ENCODE measurements at places on chromosomes 5 and 9.
A peak's percentile ranks its signal among the peaks of the same experiment; 100 is the strongest.

DNA sequence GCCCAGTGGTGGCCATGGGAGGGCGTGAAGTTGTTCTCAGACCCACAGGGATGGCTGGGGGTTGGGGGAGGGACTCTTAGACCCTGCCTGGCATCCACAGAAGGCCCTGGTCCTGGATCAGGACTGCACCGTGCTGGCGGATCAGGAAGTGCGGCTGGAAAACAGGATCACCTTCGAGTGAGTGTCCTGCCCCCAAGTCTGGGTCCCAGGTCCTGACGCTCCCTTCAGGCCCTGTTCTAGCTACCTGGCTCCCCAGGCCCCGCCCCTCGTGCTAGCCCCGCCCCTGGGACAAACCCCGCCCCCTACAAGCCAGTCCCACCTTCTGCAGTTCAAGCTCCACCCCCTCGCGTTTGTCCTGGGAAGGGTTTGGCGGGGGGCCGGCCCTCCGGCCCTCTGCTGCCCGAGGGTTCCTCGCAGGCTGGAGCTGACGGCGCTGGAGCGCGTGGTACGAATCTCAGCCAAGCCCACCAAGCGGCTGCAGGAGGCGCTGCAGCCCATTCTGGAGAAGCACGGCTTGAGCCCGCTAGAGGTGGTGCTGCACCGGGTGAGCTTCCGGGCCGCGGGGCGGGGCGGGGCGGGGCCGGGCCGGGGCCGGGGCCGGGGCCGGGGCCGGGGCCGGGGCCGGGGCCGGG, 12.9 kb downstream of the RGS14 start:
- DNase-seq: peak; percentile 63

GRCh38 chr9:18297056-18297841, 176.7 kb upstream of the ADAMTSL1 start:
- DNase-seq: no peak

- no peak for DNase-seq
Observed at GRCh38 chr9:98135938-98136337, 16.9 kb upstream of the TRIM14 start.

- no peak for DNase-seq
Observed at GRCh38 chr5:103298607-103299188, 40.1 kb downstream of the MACIR start.

DNA sequence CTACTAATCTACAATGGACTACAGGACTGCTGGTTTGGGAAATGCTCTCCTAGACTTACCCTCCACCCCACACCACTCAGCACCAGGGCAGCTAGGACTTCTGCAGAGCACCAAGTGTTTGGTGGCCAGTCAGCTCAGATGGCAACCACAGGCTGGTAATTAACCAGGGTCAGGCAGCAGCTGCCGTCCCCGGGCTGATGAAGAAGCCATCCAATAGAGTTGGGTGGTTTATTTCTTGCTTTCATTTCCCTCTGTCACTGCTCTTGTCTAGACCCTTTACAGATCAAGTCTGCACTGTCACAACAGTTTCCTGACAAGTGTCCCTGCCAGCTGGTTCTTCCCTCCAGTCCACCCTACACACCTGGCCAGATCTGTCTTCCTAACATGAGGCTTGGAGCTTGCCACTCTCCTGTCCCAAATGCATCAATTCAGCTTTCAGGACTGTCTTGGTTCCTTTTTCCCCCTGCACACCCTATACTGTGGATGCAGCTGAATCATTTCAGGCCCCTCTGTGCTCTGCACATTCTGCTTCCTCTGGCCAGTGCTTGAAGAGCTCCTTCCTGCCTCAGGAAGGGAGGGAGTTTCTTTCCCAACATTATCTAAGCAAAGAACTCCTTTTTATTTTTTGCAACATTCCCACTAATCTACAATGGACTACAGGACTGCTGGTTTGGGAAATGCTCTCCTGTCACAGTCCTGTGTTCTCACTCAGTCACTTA, 30.2 kb upstream of the HSPA9 start:
- DNase-seq: no peak

GRCh38 chr9:124602204-124602603, 95.0 kb upstream of the NR5A1 start:
- no peak for DNase-seq

GRCh38 chr9:136087741-136088480, 7.2 kb downstream of the NACC2 start:
- no peak for DNase-seq

- DNase-seq: no peak
Observed at GRCh38 chr9:20244271-20244670, 378.0 kb downstream of the MLLT3 start.

DNA sequence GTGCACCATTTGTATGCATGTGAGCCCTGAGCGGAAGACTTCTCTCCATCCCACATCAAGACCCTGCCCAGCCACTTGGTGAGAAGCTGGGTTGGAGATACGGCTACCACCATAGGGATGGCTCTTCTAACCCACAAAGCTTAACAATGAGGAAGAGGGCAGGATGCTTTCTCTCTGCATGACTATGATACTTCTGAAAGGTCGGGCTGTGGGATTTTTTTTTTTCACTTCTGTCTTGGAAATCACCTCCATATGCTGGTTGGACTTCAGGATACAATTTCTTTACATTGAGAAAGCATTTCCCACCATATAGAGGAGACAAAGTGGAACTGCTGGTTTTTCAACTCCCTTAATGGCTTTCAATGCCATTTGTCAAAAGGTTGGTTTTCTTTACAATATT, 30.5 kb downstream of the ZNF366 start:
- no peak for DNase-seq

- no peak for DNase-seq
Observed at GRCh38 chr5:151745071-151745705, 13.2 kb downstream of the ATOX1 start.

DNA sequence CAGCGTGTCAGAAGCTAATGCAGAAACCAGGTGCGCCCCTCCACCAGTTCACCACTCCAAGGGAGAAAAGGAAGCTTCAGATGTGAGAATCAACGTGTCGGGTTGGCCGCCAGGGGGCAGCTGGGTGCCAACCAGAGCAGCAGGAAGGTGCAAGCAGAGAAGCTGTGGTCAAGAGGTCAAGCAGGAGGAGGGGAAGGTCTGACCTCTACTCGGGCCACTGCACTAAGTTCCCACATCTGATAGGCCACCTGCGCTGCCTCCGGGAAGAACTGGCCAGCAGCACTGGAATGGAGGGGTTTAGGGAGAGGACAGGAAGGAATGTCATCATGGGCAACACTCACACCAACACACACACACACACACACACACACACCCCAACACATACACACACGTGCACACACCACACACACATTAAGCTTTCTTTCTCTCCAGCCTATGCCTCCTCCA, 31.4 kb downstream of the ANXA6 start:
- DNase-seq: no peak

DNA sequence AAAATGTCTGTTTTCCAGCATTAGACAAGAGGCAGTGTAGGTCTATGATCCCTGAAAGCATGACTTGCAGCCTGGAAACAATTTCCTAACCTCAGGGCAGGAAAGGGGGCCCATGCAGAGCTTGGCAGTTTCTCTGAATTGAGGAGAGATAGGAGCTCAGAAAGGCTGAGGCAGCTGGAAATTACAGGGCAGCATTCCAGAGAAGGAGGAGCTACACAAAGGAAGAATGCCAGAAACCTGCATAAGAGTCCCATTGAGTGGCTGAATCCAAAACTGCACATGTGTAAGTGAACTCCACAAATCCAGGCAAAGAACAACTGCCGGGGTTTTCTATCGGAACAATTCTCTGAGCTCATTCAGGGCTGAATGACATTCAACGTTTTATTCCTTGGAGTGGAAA, 346.8 kb downstream of the PIK3R1 start:
- peak; percentile 71 for DNase-seq

- no peak for DNase-seq
Observed at GRCh38 chr9:98810102-98810842, 2.8 kb downstream of the GALNT12 start.

DNA sequence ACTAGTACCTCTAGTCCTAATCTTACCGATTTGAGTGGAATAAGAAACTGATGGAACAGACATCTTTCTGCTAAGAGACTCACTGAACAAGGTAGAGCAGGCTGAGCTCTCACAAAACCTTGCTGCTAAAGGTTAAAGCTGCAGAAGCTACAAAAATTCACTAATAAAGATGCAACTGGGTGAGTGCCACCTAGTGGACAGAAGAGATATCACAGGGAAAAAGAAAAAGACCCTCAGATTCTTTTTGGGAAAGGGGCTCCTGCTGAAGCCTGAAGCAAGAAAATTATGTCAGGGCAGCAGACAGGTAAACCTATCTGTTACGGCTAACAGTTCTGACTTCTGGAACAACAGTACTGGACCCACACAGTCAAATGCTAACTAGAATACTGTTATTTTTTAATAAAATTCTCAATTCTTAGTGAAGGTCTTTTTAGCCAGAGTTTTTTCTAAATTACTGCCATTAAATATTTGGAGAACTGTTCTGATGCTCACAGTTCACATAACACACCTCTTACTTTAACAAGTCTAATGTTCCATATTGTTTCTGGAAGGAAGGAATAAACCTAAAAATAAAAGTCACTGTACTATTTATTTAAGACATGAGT, 51.2 kb downstream of the DIAPH1 start:
- no peak for DNase-seq

DNA sequence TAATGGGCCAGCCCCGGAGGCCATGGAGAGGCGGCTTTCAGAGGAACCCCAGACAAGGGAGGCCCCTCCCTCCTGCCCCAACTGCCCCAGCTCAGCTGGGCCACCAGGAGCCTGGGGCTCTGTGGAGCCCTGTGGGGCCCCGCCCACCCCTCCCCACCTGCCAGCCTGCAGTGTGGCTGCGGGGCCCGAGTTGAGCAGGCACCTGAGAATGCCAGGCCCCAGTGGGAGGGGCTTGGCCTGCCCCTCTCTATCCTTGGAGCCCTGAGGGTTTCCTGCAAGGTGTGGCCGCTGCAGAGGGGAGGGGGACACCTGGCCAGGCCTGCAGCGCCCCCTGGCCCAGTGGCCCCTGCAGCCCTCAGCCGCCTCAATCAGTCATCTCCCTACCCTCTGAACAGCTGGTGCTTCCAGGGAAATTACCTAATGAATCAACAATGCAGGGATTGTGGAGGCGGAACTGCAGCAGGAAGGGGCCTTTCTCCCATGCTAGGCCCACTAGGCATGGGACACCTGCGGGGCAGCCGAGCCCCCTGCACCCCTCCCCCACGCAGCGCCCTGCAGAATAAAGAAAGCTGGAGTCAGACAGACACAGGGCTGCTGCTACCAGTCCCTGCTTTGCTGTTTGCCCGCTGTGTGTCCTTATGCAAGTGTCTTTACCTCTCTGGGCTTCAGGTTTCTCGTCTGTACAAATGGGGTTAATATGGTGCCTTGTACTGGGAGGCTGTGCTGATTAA, 48.0 kb downstream of the LMX1B start:
- DNase-seq: no peak

GRCh38 chr5:1110307-1111240, 1.3 kb downstream of the SLC12A7 start:
- no peak for DNase-seq

- DNase-seq: no peak
Observed at GRCh38 chr5:115317736-115318135, 21.3 kb upstream of the CCDC112 start.

DNA sequence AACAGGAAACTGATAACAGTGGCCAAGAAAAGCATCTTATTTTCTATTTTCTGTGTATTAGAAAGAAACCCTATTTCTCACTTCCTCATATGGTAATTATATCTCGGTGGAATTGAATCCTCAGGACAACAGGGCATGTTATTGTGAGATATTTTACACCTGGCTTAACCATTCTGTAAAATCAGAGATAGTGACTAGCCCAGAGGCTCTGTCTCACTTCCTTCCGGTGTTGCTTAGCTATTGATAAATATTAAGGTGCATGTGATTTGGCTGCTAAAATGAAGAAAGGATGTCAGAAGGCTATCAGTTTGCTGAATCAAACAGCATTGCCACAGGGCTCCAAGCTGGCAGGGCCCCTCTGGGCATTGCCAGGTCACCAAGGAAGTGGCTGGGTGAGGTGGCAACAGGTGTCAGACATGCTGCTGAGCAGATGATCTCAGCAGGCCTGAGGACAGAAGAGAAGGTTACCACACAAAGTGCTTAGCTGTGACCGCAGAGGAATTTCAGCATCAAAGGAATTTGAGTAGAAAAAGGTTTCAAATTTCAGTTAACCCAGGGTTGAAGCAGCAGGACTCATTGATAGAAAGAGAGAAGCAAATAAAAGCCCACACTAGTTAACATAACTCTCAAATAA, 330.7 kb downstream of the PDE4D start:
- DNase-seq: no peak

DNA sequence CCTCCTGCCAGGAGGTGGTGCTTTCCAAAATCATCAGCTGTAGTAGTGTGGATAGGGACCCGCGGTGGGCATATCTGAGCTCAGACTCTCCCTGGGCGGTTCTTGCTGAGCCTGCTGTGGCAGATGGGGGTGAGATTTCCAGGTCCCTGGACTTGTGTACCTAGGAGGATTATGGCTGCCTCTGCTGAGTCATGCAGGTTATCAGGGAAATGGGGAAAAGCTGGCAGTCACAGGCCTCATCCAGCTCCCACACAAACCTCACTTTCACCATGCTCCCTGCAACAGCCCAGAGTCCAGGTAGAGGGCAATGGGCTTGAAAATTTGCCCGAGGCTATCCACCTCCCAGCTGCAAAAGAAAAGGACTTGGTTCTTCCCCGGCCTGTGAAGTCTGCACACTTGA, 23.4 kb upstream of the MAMDC2 start:
- no peak for DNase-seq

GRCh38 chr9:99181621-99182020, 40.1 kb downstream of the ALG2 start:
- no peak for DNase-seq

- no peak for DNase-seq
Observed at GRCh38 chr5:158634714-158635113, 465.0 kb downstream of the EBF1 start.

- no peak for DNase-seq
Observed at GRCh38 chr5:164721116-164721515, 1215.7 kb downstream of the MAT2B start.

- DNase-seq: no peak
Observed at GRCh38 chr5:34576891-34577666, 79.0 kb upstream of the RAI14 start.

GRCh38 chr9:131503626-131504465, 1.1 kb downstream of the POMT1 start:
- DNase-seq: no peak

GRCh38 chr5:152178350-152178699, 226.8 kb downstream of the NMUR2 start:
- DNase-seq: no peak

- no peak for DNase-seq
Observed at GRCh38 chr5:179616002-179616594, 7.4 kb downstream of the HNRNPH1 start.

GRCh38 chr9:100324594-100325200, 28.0 kb downstream of the TEX10 start:
- DNase-seq: peak; percentile 25

DNA sequence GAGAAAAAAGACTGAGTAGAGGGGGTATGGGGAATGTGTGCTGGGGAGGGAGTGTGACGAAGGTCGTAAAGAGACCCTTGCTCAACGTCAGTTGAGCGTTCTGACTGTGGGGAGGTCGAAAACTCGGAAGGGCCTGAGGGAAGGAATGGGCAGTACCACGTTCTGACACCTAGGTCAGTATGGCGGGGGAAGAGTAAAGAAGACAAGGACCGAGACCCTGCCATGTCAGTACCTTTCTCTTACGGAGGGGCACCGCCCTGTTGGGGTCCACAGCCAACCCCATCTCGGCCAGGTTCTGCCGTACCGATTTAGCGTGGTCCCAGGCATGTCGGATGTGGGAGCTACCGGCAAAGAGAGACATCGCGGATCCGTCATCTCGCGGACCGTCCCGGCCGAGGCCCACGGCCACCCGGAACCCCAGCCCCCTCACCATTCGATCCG, 375 bp downstream of the NOP16 start:
- DNase-seq: no peak

GRCh38 chr5:107945061-107945460, 274.3 kb upstream of the EFNA5 start:
- no peak for DNase-seq

Measured in NCI-H446 treated with DMSO at 0.1 percent for 48 hours (cell line).